Activated T-cell treated with anti-CD3 and anti-CD28 coated beads for 1 hour (primary cell): ENCODE measurements at places on chromosomes 2 and 18.

- DNase-seq = no peak
Observed at GRCh38 chr2:75807992-75808391, 97.3 kb upstream of the GCFC2 start.

DNA sequence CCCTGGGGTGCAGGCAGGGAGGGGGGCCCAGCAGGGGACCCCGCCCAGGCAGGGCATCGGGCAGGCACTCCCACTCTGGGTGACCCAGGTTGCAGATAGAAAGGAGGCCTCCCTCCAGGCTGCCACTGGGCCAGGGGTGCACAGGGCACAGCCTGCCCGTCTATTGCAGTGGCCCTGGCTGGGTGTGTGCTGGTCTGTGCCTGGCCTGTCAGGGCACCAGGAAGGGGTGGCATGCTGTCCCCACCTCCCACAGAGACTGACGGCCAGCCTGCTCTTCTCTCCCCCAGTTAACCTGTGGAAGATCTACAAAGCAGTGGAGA is 12.9 kb downstream of the ARID5A start:
- DNase-seq = no peak

DNA sequence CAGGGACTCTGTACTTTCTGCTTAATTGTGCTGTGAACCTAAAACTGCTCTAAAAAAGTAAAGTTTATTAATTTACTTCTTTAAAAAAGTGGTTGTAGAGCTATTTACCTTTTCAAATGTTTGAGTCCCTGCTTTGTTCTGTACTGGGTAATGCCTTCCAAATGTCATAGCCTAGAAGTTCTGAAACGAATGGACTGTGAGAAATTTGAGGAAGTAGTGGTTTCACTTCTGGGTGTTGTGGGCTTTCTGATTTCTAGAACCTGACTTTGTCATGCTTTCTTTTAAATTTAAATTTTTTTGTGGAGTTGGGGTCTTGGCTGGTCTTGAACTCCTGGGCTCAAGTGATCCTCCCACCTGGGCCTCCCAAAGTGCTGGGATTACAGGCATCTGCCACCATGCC is 44.6 kb downstream of the SMAD4 start:
- no peak for DNase-seq

- DNase-seq = no peak
Observed at GRCh38 chr18:24456549-24456948, 3.9 kb upstream of the HRH4 start.

- DNase-seq = no peak
Observed at GRCh38 chr2:186783254-186783653, 65.7 kb downstream of the ZSWIM2 start.

DNA sequence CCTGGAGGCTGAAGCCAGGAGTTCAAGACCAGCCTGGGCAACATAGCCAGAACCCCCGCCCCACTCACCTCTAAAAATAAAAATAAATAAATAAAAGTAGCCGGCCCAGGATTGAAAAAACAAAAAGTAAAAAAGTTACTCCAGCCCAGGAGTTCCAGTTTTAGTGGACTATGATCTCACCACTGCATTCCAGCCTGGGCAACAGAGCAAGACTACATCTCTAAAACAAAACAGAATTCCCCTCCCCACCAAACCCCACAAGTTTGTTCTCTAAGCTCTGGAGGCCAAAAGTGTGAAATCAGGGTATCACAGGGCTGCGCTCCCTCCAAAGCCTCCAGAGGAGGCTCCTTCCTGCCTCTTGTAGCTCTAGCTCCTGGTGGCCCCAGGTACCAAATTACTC is 1.7 kb downstream of the D2HGDH start:
- DNase-seq = no peak

DNA sequence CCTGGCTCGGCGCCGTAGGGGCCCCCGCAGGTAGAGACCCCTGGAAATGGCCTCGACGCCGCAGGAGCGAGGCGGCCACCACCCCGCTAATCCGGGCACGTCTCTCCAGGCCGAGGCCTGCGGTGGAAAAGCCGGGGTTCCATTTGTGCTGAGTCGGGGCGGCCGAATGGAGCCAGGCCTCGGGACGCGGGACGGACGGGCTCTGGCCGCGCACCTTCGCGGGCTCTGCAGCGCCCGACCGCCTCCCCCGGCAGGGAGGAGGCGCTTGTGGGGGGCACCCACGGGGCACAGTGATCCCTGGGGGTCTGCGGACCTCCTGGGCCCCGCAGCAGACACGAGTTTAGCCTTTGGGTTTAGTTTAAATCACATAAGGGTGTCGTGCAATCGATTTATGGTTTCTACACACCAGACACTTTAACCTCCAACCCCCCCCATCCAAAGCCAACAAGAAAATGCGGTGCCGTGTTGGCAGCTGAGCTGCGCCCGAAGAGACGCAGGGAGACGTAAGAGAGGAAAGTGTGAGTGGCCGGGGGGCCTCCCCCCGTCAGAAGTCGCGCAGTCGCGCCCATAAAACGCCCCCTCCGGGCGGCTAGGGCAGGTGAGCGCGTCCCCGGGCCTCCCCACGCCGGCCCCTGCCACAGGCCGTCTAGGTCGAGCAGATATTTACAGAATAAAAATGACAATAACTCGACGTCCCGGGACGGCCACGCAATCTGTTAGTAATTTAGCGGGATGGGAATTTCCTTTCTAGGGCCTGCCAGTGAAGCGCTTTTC is 1.0 kb upstream of the NFATC1 start:
- DNase-seq = peak; percentile 58

DNA sequence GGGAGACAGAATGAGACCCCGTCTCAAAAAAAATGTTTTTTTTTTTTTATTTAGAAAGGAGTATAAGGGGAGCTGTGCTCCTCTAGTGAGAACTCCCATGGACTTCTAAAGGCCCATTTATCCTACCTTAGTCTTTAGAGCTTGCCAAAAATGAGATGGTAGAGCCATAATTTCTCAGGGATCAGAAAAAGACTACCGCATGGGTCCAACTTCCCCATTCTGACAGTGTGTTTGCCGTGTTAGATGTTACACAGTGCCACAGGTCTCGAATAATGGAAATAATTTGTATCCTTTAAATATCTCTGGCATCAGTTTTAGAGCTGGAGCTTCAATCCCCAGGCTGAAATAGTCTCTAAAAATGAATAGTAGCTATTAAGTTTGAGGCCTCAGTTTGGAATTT is 6.0 kb upstream of the SLC39A10 start:
- no peak for DNase-seq

GRCh38 chr2:12424809-12425208 is 291.9 kb upstream of the TRIB2 start:
- no peak for DNase-seq

DNA sequence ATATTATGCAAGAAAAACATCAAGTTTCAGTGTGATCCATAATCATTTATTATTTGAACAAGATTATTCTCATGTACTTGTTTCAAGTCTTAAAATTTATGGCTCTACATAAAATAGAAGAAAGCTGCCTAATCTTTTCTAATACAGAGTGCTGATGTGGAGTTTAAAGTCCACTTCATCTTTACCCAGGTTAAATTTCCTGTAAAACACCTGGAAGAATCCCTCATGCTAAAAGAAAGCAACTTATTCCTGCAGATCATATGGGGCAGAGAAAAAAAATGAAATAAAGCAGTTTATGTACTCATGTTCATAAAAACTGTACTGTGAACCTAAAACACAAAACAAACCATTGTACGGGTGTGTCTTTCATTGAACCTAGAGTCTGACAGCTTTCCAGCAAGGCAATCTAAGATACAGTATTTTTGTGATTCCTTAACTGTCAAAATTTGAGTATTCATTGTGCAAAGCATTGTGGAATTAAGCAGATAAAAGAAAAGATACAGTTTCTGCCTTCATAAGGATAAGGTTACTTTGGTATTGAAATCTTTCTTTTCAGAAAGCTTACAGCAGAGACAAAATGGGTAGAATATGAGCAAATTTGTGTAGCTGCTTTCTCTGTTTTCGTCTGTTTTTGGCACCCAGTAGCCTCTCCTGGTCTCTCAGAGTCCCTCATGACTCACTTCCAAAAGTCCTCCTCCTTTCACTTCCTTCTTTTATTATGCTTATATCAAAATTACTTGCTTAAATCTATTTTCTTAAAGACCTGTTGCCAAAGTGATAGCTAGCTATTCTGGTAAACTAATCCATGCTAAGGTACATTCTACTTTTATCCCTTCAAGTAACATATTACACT is 26.9 kb upstream of the GLS start:
- DNase-seq = no peak

DNA sequence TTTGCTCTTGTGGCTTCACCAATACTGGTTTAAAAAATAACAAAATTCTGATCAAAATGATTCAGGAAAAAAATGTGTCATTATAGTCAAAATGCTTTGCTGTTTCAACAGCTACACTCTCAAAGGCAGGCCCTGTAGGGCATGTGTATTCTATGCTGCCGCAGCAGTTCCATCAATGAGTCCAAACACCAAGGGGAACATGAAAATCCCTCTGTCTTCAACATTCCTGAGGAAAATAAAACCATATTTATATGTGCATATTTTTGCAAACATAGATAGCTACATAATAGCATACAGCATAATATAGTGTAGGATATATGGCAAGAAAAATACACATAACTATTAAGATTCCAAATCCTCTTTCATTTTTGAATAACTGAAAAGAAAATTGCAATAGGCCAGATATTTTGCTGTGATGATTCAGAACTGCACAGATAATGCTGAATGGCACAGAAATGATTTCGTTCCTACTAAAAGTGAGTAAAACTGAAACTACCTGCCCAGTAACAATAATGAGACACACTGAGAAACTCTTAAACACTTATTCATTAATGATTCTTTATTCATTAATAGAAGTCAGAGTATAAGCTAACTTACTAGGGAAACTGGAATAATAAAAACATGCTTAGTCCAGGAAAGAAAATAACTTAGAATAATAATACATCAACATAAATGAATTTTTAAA is 343.8 kb downstream of the SUCLG1 start:
- DNase-seq = no peak

GRCh38 chr2:104859291-104859765 is 5.4 kb downstream of the POU3F3 start:
- no peak for DNase-seq

GRCh38 chr18:47726550-47726949 is 203.9 kb downstream of the SMAD2 start:
- no peak for DNase-seq

- DNase-seq = no peak
Observed at GRCh38 chr2:181738563-181738962, 58.2 kb upstream of the NEUROD1 start.

DNA sequence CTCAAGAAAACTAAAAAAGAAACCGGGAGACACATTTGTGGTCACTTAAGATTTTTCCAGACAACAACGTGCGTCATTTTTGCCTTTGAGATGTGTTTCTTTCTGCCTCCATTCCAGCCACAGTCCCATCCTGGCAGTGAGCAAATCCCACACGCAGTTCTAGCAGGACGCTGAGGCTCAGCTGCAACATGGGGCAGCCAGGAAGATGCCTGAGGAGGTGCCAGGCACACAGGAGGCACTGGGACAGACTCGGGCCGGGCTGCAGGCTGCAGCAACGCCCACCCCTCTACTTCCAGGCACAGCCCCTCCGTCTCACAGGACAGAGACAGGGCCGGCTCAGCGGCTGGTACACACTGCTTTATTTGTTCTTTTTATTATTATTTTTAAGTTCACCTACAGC is 13.1 kb downstream of the KLF11 start:
- no peak for DNase-seq

GRCh38 chr2:127479219-127479825 is 47.0 kb downstream of the IWS1 start:
- no peak for DNase-seq
